ENCODE measurements at places on chromosomes 11 and 22.

DNA sequence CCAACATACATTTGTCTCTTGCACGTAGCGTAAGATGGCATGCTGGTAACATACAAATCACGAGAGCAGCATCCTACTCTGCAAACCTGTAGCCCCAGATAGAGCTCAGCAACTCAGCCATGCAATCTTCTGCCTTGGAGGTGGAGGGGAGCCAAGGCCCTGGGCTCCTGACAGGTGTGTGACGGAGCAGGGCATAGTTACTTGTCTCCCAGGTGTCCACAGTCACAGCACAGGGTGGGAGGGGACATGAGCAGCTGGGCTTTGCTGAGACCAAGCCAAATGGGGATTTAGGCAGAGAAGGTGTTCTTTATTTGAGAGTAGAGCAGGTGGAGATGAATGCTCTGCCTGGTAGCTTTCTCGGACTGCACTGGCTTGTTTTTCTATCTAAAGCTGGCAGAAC is 111.7 kb downstream of the TEAD1 start:
- DNase-seq: no peak

- no peak for DNase-seq
Measured at GRCh38 chr22:17724678-17725499, 49.4 kb downstream of the BID start.

DNA sequence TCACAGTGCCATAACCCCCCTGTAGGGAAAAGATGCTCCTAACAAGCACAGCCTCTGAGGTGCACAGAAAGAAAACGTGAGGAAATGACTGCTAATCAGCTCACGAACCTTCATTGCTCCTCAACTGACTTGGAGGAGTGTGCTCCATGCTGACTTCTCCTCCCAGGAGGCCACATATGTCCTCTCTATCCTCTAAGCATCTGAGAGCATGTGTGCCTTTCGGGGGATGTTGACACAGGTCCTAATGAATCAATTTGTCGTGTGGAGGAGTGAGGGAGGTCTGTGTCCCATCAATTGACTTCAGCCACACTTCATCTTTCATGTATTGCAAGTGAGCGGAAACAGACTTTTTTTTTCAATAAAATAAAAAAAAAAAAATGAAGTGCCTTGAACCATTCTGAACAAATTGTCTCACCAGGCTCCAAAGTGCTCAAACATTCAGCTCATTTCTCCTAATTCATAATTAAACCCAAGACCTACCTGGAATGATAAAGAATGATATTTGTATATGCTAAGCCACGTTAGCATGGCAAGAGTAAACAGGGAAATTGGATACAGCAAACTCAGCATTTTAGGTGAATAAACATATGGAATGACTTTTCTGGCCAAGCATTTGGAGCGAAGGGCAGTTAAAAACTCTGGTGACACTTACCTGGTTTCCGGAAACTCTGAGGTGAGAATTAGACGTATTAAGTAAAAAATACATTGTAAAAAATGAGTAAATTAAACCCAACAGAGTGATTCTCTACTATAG is 317.6 kb upstream of the FAT3 start:
- DNase-seq: no peak

- DNase-seq: no peak
Measured at GRCh38 chr11:112597286-112597790, 336.7 kb upstream of the PLET1 start.

DNA sequence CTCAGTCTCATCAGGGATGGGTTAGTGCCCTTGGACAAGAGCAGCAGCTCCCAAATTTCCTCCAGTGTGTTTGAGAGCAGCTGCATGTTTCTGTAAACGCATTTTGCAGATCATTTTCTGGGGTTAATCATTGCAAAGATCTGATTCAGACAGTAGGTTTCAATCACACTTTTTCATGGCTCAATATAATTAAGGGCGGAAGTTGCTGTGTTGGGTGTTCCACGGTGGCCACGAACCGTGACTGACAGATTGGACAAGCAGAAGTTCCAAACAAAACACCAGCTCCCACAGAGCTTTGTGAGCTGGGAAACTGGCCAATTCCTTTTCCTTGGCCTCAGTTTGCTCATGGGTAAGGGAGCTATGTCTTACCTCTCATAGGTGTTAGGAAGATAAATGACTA is 8.4 kb upstream of the RASSF10 start:
- DNase-seq: no peak

DNA sequence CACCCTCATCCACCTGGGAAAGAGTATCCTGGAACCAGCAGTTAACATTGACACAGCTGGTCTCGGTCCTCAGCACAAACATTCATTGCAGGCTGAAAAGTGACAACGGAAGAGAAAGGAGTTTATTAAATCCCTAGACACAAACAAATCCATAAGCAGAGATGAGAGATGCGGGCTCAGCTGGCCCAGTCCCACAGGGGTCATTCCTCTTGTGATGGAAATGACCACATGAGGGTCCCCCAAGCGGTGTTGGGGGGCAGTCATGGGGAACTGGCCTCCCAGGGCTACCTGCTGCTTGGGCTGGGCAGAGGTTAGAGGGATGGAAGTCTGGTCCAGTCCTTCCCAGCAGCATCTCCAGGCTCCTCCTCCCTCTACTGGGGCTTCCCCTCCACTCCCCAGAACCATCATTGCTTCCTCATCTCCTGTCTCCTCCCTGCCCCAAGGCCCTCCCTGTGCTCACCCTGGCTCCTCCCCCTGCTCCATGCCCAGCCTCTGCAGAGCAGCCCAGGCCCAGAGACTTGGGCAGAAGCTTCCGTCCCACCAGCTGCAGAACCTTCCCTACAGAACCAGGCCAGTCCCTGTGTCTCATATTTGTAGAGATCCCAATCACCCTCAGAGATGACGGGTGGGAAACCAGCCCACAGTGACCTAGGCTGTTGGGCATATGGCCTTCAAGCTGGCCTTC is 5.4 kb upstream of the IGLL5 start:
- no peak for DNase-seq

All from activated naive CD4-positive, alpha-beta T cell treated with anti-CD3 and anti-CD28 coated beads, Interleukin-2, amount 50 U/mL, for 16 hours (primary cell).